Karpas-422 (cell line): ENCODE measurements at places on chromosomes 2 and 18. TPM values are rescaled to one million over a fixed set of nuclear protein-coding genes. Genes with fewer than 3 reads are reported as not detected.

DNA sequence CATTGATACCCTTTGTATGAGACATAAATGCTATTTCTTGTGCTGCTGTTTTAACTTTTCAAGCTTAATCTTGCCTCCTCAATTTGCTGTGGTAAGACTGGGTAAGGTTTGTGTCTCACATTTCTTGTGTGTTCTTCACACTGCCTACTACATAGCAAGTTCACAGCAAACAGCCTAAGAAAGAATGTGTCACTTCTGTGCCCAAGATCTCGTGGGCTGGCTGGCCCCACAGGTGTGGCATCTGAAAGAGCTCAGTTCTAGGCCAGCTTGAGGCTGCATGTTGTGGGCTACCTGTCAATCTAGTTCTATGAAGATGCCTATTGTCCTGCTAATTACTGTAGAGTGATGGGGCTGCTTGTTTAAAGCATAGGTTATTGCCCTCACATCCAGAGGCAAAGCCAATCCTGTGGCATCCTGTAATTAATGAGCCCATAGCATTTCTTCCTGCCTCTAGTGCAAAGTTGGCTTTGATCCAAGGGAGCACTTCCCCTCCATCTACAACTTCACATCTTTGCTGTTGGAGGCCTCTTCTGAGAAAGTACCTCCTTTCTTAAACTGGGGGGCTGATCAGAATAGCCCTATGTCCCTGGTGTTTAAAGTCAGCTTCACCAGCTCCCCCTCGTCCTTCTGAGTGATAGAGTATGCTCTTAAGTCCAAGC is 40.9 kb upstream of the ASPRV1 start:
- H3K36me3 ChIP-seq: no peaks in the 10 kb centered on the region
- no peak overlapping the region for H3K27ac ChIP-seq
- H3K4me3 ChIP-seq: no peak overlapping the region
- DNase-seq: peak; percentile 78
- H3K4me1 ChIP-seq: peaks cover 12% of the 10 kb centered on the region

- H3K27me3 ChIP-seq: no peaks in the 10 kb centered on the region
- peaks cover 18% of the 10 kb centered on the region; the same call in 1 of the 2 replicates for H3K36me3 ChIP-seq
- DNase-seq: no peak
- no peaks in the 10 kb centered on the region for H3K4me1 ChIP-seq
- no peak overlapping the region for H3K4me3 ChIP-seq
These were observed 15.0 kb downstream of the SMAD4 start for GRCh38 chr18:51044928-51045585.

GRCh38 chr2:105545730-105546627 is 147.1 kb upstream of the FHL2 start:
- no peaks in the 10 kb centered on the region for H3K4me1 ChIP-seq
- H3K36me3 ChIP-seq: no peaks in the 10 kb centered on the region
- no peak overlapping the region for H3K4me3 ChIP-seq
- H3K27me3 ChIP-seq: no peaks in the 10 kb centered on the region

STPG4 gene
- 0.18 TPM in 1 of 2 replicates, not detected in the other for total RNA-seq
